ENCODE measurements at places on chromosomes 5 and 9.

GRCh38 chr5:137856201-137856600 lies 11.5 kb upstream of the MYOT start:
- DNase-seq = no peak

GRCh38 chr9:68838245-68838644 lies 133.2 kb downstream of the PIP5K1B start:
- no peak for DNase-seq

DNA sequence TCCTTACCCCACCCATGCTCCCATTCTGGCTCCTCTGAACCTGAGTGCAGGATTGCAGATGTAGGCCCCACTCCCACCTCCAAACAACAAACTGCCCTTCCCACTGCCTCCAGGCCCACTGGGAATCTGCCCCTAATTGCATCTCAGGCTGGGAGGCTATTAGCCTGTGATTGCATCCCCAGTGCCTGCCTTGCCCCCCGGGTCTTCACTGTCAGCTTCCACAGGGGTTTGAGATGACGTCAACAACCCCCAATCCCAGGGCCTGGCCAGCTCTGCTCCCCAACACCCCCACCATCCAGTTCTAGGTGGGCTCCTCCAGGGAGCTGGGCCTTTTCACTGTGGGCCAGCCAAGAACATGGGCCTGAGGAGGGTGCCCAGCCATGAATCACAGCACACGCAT lies 91.5 kb downstream of the PCDH1 start:
- DNase-seq = no peak

- peak; percentile 27 for DNase-seq
Measured at GRCh38 chr5:82307451-82307850, 29.3 kb upstream of the RPS23 start.

GRCh38 chr9:96327694-96328352 lies 25.8 kb upstream of the HSD17B3 start:
- peak; percentile 64 for DNase-seq

GRCh38 chr9:132141948-132142594 lies 19.8 kb upstream of the NTNG2 start:
- no peak for DNase-seq

DNA sequence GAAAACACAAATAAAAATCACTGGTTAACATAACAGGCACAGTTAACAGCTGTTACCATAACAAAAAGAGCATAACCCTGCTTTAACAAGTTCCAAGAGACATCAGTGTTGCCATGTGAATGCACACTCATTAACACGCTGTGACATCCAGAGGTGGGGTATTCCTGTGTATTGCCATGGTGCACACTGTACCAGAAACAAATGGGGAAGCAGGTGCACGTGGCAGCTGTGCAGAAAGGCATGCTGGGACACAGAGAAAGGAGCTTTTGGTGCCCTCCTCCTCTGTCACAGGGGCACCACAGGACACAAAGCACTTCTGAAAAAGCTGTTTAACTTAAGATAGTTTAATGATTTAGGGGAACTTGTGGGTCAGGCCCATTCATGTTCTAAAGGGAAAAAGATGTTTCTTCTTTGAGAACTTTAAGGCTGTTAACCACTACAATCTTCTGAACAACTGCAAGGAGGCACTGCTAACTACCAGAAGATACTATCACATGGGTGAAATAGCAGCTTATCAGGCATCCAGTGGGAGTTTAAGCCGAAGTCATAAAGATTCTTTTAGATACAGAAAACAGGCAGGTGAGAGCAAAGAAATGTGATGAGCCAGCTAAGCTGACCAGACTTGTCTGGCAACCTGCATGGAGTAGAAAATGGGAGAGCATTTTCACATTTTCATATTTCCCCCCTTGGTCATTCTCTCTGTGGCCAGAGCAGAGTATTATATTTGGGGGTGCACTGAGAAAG lies 56.4 kb upstream of the GOLPH3 start:
- DNase-seq = no peak

DNA sequence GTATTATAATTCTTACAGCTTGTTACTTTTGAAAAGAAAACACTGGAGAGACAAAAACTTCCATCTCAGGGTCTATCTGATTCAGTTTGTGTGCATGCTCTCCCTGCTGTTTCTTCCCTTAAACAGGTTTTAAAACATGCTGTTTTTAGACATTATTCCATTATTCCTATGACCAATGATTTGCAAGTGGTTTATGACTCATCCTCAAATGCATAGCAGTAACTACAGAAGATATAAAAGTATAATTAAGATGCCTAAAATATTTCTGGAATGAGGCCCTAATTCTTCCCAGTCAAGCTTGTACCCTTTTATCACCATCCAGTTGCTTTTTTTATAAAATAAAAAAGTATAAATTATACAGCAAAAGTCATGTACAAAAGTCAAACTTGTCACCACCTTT lies 3.7 kb downstream of the DTWD2 start:
- peak; percentile 6 for DNase-seq

DNA sequence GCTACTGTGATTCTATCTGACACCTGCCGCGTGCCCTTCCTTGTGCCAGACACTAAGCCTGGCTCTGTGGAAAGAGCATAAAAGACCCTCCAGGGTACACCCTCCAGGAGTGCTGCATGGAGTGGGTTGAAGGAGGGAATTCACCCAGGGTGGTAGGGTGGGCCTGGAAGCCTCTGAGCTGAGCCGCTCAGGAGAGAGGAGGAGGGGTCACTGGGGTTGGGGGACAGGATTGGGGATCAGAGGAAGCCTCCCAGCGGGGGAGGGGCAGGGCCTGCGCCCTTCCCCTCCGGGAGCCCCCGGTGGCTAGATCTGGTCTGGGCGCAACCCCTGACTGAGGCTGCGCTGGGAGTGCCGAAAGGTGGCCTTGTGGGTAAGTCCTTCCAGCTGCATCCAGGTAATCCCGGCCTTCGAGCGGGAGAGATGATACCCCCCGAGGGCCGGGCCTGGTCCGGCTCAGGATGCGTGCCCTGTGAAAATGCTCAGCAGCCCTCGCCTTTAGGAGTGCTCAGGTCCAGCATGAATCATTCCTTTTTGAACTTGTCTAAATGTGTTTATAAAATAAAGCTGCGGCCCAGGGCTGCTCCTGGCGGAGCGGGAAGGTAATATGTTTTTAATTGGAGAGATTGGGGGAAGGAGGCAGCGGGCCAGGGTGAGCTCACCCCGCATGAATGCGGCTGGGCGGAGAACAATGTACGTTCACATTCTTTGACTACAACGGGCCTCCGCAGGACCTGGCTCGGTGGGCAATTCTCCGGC lies 118.1 kb upstream of the SMIM23 start:
- DNase-seq = peak; percentile 24

GRCh38 chr5:7983433-7983832 lies 114.5 kb downstream of the MTRR start:
- DNase-seq = no peak

- peak; percentile 67 for DNase-seq
Measured at GRCh38 chr5:142590451-142591231, 95.2 kb downstream of the FGF1 start.

GRCh38 chr5:45696206-45696836 lies at the start of gene HCN1:
Gene HCN1 (minus strand): TSS chr5:45696380.
- DNase-seq = peak; percentile 18

GRCh38 chr9:94639061-94639998 lies at the start of gene FBP1:
Gene FBP1 (minus strand): TSS chr9:94639518. CDS start chr9:94639310, 208 bp downstream.
- DNase-seq = peak; percentile 38

- no peak for DNase-seq
Measured at GRCh38 chr5:20213803-20214202, 225.8 kb upstream of the CDH18 start.

GRCh38 chr5:125202871-125203438 lies 456.5 kb upstream of the ZNF608 start:
- DNase-seq = no peak

- no peak for DNase-seq
Measured at GRCh38 chr5:135295852-135296251, 103.2 kb downstream of the MACROH2A1 start.
